SJSA1 (cell line): ENCODE measurements at places on chromosomes 5 and 9.

DNA sequence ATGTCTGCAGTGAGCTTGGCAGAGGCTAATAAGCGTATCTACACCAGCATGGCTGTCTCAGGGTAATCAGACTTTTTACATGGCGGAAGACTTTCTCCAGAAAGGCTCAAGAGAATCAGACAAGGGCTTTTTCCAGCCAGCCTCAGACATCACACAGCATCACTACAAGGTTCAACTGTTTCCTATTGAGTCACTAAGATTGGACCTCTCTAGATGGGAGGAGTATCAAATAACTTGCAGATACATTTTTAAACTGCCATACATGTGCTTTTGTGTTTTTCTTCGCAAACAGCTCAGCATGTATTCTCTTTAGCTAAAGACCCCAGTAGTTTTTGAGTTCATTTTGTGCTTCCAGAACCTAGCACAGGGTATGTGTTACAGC lies 22.9 kb upstream of the PIK3R1 start:
- H3K27me3 ChIP-seq, result no peaks in the 10 kb centered on the region
- no peaks in the 10 kb centered on the region for H3K36me3 ChIP-seq
- peak overlapping the region; percentile 5; the same call in 1 of the 2 replicates for H3K27ac ChIP-seq
- H3K4me1 ChIP-seq, result peaks cover 5% of the 10 kb centered on the region
- no peak overlapping the region for H3K4me3 ChIP-seq

DNA sequence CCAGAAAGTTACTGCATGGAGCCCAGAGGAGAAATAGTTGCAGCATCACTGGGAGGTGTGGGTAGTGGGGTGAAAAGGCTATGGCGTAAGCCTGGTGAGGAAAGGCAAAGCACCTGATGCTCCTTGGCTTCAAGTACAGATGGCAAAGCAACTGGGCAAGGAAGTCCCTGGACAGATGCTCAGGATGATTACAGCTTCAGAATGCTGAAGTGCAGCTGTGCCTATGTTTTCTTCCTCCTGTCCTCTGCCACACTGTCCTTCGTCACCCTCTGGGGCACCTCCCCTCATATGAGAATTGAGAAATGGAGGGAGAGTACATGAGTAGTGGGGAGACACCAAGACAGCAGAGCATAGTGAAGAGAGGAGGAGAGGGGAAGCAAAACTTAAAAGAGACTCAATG lies 328.0 kb downstream of the PDE4D start:
- H3K27me3 ChIP-seq, result no peaks in the 10 kb centered on the region
- no peak for DNase-seq
- no peaks in the 10 kb centered on the region for H3K36me3 ChIP-seq
- no peak overlapping the region for H3K27ac ChIP-seq
- H3K4me1 ChIP-seq, result peaks cover 6% of the 10 kb centered on the region; the same call in 1 of the 2 replicates
- H3K4me3 ChIP-seq, result no peak overlapping the region

- H3K36me3 ChIP-seq, result no peaks in the 10 kb centered on the region
- H3K4me3 ChIP-seq, result no peak overlapping the region
- peak; percentile 42 for DNase-seq
- H3K4me1 ChIP-seq, result peaks cover 19% of the 10 kb centered on the region
- peak overlapping the region; percentile 55 for H3K27ac ChIP-seq
Measured at GRCh38 chr9:4590430-4591122, 71.5 kb upstream of the PLPP6 start.

GRCh38 chr5:59187857-59188256 lies 605.0 kb downstream of the RAB3C start:
- H3K27ac ChIP-seq, result no peak overlapping the region
- peak overlapping the region; percentile 12; the same call in 1 of the 2 replicates for H3K4me3 ChIP-seq
- H3K4me1 ChIP-seq, result 0 out of 2 replicates have a peak, but pooled peaks cover 2% of the 10 kb centered on the region

DNA sequence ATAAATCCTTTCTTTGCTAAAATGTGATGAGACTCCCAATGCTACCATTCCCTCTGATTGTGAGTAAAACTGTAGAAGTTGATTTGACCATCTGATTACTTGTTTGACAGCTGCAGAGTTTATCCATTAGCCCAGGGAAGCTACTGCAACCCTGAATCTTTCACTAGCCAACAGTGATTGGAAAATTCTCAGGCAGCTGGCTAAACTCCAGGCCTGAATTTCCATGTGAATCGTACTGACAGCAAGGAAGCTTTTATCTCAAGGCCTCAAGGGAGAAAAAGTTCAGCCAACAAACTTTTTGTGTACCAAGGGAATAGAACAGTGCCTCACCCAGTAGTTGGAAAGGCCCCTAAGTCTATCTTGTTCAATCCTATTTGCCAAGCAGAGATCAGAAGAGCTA lies 246.7 kb upstream of the TRPM3 start:
- no peak overlapping the region for H3K27ac ChIP-seq
- H3K4me3 ChIP-seq, result no peak overlapping the region
- DNase-seq, result no peak
- H3K36me3 ChIP-seq, result no peaks in the 10 kb centered on the region
- 0 out of 2 replicates have a peak, but pooled peaks cover 4% of the 10 kb centered on the region for H3K27me3 ChIP-seq
- no peaks in the 10 kb centered on the region for H3K4me1 ChIP-seq

DNA sequence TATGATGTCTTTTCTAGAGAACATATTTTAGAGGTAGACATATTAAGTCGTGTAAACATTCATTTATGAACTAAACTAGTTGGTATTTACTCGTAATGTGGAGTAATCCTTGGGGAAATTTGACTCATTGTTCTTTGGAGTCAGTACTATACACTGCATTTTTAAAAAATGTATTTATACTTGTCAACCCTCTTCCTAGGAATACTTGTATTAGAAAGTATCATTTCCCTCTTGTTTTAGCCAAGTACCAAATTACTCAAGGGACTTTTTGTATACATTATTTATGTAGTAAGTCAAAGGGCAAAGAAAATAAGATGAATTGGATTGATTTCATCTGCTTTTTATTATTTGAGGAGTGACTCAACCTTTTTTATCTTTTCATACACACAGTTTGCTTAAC lies 248.1 kb upstream of the IZUMO3 start:
- no peak for DNase-seq
- no peak overlapping the region for H3K27ac ChIP-seq
- no peaks in the 10 kb centered on the region for H3K4me1 ChIP-seq
- H3K27me3 ChIP-seq, result no peaks in the 10 kb centered on the region
- H3K4me3 ChIP-seq, result no peak overlapping the region

DNA sequence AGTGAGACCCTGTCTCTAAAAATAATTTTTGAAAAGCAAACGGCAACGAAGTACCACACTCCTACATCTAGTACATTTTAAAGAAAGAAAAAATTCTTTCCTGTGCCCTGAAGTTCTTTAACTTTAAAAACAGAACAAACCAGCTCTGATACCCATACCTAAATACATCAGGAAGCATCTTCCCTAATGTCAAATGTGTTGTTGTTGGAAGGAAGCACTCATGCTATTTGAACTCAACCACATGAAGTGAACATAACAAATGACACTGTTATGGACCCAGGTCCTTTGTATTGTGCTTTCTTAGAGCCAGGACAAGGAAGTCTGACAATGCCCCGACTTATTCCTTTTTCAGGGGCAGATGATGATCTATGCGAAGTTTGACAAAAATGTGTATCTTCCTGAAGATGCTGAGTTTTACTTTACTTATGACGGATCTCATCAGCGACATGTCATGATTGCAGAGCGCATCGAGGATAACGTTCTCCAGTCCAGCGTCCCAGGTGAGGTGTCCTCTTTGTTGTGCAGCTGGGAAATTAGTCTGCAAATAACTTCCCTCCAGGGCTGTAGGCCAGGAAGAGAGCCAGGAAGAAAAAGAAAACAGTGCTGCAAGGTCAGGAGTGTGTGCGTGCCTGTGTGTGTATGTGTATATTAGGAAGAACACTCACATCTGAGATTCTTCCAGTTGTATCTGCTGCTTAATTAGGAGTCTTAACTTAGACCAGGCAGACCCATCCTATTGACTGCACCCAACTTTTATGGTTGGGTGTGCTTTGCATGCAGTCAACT lies 123.7 kb downstream of the ARHGEF28 start:
- H3K4me1 ChIP-seq, result peaks cover 16% of the 10 kb centered on the region
- no peaks in the 10 kb centered on the region for H3K27me3 ChIP-seq
- no peak overlapping the region for H3K27ac ChIP-seq
- H3K36me3 ChIP-seq, result peaks cover 14% of the 10 kb centered on the region
